Amniotic epithelial cell (primary cell): ENCODE measurements at places on chromosomes 2 and 18.

DNA sequence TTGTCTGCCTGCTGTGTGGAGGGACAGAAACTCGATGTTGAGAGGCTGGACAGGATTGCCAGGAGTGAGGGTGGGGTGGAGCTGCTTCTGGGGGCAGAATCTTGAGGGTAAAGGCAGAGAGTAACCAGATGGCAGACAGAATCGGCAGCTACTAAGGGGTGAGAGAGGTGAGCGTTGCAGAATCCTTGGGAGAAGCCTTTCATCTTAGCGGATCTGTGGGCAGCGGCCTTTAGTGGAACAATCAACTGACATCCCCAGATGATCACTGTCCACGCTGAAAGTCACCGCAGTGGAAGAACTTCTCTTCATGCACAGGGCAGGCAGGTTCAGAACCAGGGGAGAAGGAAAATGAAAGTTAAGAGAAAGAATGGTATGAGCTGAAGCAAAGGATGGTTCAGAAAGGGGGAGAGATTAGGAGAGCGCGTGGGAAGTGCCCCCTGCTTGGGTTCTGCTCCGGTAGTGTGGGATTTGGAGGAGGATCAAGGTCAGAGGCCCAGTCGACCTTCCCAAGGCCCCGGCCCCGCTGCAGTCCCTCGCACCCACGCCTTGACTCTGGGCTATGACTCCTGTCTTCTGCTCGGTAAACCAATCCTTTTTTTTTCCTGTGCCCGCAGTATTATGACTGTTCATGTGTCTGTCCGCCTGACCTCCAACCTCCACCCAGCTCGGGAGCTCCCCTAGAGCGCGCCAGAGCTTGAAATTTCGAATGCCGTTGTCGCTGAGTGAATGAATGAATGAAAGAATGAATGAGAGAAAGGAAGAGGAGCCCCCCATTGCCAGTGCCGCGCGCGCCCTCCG is 584 bp downstream of the BOLA3 start:
- DNase-seq: peak; percentile 63

DNA sequence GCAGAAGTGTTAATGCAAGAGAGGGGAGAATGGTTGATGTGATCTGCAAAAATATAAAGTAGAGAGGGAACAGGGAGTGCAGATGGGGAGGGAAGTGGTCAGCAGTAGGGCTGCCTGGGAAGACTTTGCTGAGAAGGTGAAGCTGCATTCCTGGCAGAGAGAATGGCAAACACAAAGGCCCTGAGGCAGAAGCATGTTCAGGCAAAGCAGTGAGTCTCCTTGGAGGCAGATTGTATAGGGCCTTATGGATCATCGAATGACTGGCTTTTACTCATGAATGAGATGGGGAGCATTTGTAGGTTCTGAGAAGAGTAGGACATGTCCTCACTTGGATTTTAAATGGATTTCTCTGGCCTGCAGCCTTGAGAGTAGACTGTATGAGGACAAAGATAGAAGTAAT is 9.5 kb downstream of the ITGA6 start:
- DNase-seq: no peak

GRCh38 chr2:8121022-8121825 is 560.6 kb upstream of the ID2 start:
- DNase-seq: peak; percentile 81

- no peak for DNase-seq
Measured at GRCh38 chr2:106596844-106597243, 109.7 kb downstream of the CD8B2 start.

DNA sequence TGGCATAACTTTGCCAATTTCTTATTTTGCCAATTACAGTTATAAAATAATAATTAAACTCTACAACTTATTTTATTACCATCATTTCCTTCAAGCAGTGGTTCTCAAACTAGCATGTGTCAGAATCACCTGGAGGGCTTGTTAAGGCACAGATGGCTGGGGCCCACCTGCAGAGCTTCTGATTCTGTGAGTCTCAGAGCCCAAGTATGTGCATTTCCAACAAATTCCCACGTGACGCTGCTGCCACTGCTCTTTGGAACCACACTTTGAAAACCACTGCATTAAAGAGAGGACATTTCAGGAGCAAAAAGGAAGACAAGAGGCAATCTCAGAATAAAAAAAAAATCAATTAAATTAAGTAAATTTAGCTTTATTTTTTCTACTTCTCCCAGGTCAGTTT is 94.0 kb upstream of the HNRNPA3 start:
- DNase-seq: no peak

DNA sequence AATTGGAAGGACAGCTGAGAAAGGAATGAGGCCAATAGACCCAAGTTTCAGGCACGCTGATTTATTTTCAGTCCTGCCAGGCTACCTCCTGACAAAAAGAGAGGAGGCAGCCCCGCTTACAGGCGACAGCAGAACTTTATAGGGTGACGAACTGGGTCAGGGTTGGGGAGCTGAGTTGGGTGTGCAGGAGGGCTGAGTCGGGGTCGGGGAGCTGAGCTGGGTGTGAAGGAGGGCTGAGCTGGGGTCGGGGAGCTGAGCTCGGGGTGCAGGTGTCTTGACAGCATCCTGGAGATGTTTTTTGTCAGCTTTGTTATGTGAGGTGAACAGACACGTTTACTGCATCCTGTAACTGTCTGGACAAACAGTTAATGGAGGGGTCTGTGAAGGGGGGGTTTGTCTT is 342.2 kb downstream of the ADCYAP1 start:
- DNase-seq: no peak

- peak; percentile 59 for DNase-seq
Measured at GRCh38 chr2:228657807-228658402, 476.4 kb upstream of the SPHKAP start.

DNA sequence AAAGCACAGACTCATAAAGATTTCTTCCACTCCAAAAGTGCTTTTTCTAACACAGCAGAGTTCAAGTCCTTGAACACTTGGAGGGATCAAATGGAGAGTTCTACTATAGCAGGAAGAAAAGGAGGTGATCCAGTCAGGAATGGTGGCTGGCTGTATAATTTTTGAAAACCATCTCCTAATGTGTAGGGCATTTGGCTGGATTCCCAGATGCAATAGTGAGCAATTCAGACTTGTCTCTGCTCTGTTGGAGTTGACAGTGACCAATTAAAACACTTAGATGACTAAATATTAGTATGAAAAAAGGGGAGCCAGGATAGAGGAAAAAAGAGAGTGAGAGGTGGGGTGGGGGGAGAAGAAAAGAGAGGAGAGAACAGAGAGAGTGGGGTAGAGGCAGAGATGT is 5.3 kb upstream of the G6PC2 start:
- peak; percentile 7 for DNase-seq

DNA sequence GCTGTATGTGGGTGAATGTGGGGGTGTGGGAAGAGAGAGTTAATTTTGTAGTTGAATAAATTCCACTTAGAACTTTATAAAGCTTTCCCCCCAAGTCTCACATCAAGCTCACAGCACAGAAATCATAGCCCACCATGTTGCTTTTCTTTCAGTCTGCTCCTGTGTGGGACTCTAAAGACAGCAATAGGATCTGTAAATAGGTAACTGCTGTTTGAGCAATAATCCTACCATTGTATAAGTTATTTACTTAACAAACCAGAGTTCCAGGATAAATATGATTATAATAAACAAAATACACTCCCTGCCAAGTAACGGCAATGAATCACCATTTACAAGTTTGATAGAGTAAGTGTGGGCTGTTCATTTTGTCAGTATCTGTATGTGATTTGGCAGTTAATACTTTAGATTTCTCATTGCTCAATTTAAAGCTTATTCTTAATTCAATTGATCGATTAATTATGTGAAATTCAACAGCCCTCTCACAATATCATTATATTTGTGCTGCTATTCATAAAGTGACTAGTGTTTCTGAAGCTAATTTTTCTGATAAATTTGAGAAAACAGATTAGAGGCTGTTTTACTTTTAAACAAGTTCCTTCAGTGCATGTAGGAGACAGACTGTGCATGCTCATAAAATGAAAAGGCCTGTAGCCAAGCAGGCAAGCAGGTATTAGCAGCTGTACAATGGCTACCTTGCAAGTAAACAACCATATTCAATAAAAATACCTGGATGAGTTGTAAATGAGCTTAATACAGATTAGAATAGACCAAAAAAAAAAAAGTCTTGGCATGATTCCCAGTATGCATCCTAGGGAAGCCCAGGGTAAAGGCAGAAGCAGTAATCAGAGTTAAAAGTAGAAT is 142.7 kb downstream of the PDE11A start:
- DNase-seq: no peak

DNA sequence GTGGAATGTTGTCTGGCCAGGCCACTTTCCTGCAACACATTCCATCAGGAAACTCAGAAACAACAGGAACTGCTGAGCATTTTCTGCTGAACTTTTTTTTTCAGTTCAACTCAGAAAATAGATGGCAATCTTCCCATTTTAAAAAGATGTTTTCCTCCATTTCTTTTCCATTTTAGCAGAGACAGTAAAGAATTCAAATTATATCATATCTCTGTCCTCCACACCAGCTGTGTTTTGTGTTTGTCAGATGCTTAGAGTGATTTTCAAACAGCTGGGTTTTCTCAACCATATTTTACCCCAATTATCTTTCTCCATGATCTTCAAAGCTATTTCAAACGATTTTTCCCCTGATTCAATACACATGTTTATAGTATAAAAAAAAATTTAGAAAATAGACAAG is 713.4 kb downstream of the LRRTM4 start:
- DNase-seq: no peak

DNA sequence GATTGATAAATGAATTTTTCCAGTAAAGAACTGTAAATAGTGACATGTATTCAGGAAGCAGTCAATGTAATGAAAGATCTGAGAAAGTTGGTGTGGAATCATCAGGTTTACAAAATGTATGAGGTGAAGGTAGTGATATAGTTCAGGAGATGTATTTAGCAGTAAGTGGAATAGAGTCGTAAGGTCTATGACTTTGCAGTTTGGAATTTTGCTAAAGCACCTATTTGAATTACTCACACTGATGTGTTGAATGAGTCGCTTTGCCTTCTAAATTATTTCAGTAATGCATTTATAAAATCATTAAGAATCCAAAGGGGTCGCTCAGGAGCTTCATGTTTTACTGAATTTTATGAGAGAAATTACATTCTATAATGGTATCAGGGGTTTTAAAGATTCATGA is 713.7 kb downstream of the DSC3 start:
- peak; percentile 22 for DNase-seq

DNA sequence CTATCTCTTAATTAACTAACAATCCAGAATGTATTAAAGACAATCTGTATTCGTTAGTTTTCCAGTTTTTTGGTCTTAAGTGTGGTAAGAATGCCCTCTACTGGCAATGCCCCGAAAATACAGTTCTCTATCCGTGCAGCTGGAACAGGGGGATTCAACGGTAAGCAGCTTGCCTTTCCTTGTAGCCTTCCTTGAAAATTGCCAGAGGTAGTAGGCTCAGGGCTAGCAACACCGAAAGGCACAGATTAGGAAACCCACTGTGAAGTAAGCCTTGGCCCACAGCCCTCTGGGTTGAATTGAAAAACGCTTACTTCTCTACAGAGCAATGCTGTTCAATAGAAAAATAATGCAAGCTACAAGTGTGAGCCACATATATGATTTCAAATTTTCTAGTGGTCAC is 17.1 kb upstream of the VPS4B start:
- DNase-seq: peak; percentile 60

GRCh38 chr2:233711312-233712008 is 1.2 kb upstream of the UGT1A5 start:
- peak; percentile 59 for DNase-seq

GRCh38 chr2:120100627-120101026 is 87.8 kb downstream of the EPB41L5 start:
- DNase-seq: no peak

- peak; percentile 74 for DNase-seq
Measured at GRCh38 chr2:110149330-110150220, 34.0 kb upstream of the MALL start.
